ENCODE measurements at places on chromosomes 2 and 18. TPM values are rescaled to one million over a fixed set of nuclear protein-coding genes. Genes with fewer than 3 reads are reported as not detected.

CYP27A1 gene
- 31.7 TPM for total RNA-seq

PDCD1 gene
- 0.15 TPM for total RNA-seq

ECEL1 gene
- 34.8 TPM for total RNA-seq

DNA sequence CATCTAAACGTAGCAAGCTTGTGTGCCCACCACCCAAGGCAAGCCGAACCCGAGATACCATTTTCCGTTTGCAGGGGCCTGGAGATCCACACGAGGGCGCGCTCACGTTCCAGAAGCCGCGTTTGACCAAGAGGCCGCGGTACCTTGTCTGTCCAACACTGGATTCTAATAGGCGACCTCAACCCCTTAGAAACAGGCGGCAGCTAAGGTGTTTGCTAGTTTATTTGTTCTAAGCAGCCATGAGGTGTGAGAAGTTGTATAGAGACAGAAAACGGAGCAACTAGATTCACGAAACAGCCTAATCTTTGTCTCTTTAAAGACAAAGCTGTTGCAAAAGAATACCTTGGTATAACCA is 4.2 kb downstream of the HOXD11 start:
- DNase-seq: peak; percentile 39

DNA sequence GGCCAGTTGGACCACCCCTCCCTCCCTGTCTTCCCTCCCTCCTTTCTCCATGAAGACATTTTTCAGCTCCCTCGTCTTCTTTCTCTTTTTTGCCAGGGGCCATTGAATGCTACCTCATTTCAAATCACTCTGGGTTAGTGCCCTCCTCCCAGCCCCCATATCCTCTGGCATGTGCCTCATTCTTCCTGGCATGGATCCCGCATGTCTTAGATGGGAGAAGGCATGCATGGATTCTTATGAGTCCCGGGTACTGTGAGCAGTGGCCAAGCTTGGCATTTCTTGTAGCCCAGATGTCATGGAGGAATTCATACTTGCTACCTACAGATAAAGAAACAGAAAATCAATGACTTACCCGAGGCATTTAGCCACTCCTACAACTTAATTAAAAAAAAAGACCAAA is 9.0 kb upstream of the HAAO start:
- DNase-seq: no peak

- no peak for DNase-seq
Measured at GRCh38 chr2:112491946-112492345, 10.0 kb downstream of the TTL start.

- no peak for DNase-seq
Measured at GRCh38 chr18:30376515-30376914, 666.0 kb downstream of the DSC3 start.

DNA sequence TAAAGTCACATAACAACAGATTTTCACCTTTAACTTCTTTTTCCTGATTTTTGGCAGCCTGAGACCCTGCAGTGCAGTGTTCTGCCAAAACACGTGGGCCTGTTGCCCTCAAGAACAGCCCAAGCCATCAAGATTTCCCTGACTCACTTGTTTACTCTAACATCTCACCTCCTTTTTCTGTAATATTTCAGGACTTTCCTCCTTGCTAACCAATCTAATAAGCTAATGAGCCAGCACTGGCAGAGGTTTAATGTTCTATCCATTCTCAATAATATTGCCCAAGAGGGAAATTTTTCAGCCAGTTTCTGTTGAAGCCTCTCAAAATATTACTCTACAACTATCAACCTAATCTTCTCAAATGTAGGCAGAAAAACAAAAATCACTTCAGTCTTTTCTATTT is 635.2 kb downstream of the DPP10 start:
- no peak for DNase-seq

DNA sequence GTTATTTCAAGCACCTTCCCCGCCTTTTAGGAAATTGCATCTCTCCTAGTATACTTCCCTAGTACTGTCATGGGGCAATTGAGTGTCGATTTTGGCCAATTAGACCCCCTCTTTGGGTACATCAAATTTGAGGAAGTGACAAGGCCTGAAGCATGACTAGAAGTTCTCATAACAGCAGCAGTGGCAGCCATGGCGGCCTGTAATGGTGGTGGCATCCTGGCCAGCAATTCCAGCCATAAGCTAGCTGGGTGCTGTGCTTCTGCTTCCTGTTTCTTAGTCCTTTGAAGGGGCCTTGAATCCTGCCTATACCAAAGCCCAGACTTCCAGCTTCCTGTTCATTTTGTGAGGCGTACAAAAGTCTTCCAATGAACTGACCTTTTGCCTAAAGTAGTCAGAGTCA is 523.1 kb downstream of the PLCL1 start:
- no peak for DNase-seq

DNA sequence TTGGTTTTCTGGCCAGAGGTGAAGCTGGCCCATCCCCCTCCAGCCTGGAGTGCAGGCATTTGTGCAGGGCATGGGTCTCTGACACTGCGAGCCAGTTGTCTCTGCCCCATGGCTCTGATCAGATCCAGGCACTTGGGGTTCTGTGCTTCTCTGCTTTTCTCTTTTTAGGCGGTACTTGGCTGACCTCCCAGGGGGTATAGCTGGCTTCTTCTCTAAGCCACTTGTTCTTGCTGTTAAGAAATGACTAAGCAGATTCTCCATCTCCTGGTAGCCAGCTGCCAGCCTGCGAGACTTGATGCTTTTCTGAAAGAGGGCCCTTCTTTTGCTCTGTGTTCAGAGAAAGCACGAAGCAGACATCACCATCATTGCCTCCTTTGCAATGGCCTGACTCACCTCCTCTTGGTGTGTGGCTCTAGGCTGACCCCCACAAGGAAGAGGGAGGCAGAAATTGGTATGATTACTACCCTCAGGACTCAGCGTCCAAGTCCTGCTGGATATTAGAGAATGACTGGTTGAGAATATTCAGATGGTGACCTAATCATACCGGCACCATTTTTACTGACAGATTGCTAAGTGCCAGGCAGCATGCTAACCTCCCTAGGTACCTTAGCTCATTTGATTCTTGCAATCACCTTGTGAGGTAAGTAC is 32.7 kb downstream of the TNP1 start:
- DNase-seq: no peak

- DNase-seq: no peak
Measured at GRCh38 chr2:22894761-22895160, 490.2 kb upstream of the KLHL29 start.

Data from ovary (tissue), 10 donors.